ENCODE measurements at places on chromosomes 4 and X. TPM values are rescaled to one million over a fixed set of nuclear protein-coding genes. Genes with fewer than 3 reads are reported as not detected.

GPR119 gene
- not detected for total RNA-seq

KLHL5 gene
- total RNA-seq: 34.7 TPM

BGN gene
- total RNA-seq: 121 TPM

SHROOM2 gene
- total RNA-seq: 12.5 TPM

N4BP2 gene
- total RNA-seq: 38.9 TPM

CCDC110 gene
- total RNA-seq: 1.0 TPM

AR gene
- total RNA-seq: 7.7 TPM

LINC00632 gene
- 308 TPM for total RNA-seq

FABP2 gene
- total RNA-seq: not detected

AMBN gene
- total RNA-seq: 0.14 TPM

RNF175 gene
- total RNA-seq: 2.5 TPM

PAK3 gene
- total RNA-seq: 4.0 TPM

ANKRD50 gene
- 73.1 TPM for total RNA-seq

GRCh38 chrX:19462879-19463278 lies 52.4 kb downstream of the MAP3K15 start:
- DNase-seq: no peak

GRCh38 chr4:128358231-128358912 lies 70.8 kb upstream of the PGRMC2 start:
- DNase-seq: no peak

GRCh38 chr4:184666670-184667069 lies 17.1 kb downstream of the PRIMPOL start:
- no peak for DNase-seq

GRCh38 chr4:145436796-145437195 lies 44.9 kb upstream of the SMAD1 start:
- peak; percentile 71 for DNase-seq

GRCh38 chrX:123217077-123217476 lies 33.0 kb downstream of the GRIA3 start:
- DNase-seq: no peak

DNA sequence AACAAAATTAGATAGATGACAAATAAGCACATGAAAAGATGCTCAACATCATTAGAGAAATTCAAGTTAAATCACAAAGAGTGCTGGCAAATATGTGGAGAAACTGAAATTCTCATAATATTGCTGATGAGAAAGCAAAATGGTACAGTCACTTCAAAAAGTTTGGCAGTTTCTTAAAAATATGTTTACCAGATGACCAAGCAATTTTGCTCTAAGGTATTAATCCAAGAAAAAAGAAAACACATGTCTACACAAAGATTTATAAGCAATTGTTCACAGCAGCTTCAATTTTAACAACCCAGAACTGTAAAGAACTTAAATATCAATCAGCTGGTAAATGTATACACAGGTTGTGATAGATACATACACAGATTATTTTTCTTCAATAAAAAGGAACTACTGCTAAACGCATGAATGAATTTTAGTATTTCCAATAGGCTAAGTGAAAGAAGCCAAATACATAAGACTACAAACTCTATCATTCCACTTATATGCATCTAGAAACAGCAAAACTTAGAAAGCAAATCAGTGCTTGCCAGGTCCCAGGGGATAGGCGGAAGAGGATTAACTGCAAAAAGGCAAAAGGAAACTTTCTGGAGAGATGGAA lies 11.7 kb downstream of the OTUD4 start:
- no peak for DNase-seq

DNA sequence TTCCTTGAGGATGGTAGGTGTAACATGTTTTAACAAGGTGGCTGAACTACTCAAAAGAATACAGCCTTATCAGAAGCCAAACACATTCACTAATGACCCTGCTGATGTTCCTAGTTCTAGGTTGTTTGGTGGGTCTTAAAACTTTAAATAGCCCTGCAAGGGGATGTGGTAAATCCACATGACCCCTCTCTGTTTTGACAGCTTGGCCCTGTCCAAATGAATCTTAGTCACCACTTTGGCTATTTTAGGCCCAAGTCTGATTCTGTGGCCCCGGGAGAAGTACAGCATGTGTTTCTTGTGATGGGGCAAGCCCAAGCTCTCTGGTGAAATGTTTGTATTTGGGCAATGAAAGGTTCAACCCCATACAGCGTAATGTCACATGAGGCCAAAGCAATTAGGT lies 54.5 kb upstream of the GPR34 start:
- DNase-seq: no peak

DNA sequence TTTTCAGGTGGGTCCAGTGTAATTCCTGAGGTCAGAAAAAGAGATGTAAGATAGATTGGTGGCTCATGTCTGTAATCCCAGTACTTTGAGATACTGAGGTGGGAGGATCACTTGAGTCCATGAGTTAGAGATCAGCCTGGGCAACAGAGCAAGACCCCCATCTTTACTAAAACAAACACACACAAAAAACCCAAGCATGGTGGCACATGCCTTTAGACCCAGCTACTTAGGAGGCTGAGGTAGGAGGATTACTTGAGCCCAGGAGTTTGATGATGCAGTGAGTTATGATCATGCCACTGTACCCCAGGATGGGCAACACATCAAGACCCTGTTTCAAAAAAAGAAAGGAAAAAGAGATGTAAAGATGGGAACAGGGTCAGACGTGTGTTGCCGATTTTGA lies 857.4 kb upstream of the NDST4 start:
- DNase-seq: no peak

DNA sequence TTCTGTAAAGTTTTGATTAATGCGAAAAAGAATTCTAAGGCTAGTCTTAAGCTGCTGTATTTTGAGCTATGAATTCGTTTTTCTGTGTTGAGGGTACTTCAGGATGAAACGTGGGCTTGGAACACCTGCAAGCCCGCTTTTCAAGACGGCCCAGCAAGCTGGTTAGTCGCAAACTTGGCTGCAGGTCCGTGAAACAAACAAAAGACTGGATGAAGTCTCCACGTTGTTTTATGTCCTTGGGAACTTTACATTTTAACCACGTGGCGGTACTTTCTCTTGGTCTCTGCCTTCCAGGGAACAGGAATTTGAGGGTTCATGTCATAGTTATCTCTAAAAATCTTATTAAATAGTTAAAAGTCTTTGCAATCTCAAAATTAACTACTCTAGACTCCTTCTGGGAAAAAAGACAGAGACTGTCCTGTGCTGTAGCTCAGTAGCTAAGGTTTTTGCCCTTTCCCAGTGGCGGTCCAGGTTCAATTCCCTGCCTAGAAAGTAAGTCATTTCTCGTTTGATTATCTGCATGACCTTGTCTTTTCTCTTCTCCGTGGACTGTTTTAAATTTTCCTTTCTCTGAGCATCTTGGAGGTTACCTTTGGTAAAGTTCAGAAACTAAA lies 21.0 kb downstream of the TENM3 start:
- DNase-seq: no peak

GRCh38 chr4:56460085-56460484 lies 7.3 kb upstream of the SRP72 start:
- DNase-seq: no peak

- no peak for DNase-seq
Observed at GRCh38 chr4:116099596-116099995, 985.8 kb downstream of the TRAM1L1 start.

- no peak for DNase-seq
Observed at GRCh38 chr4:101328063-101328602, 19.2 kb downstream of the PPP3CA start.

DNA sequence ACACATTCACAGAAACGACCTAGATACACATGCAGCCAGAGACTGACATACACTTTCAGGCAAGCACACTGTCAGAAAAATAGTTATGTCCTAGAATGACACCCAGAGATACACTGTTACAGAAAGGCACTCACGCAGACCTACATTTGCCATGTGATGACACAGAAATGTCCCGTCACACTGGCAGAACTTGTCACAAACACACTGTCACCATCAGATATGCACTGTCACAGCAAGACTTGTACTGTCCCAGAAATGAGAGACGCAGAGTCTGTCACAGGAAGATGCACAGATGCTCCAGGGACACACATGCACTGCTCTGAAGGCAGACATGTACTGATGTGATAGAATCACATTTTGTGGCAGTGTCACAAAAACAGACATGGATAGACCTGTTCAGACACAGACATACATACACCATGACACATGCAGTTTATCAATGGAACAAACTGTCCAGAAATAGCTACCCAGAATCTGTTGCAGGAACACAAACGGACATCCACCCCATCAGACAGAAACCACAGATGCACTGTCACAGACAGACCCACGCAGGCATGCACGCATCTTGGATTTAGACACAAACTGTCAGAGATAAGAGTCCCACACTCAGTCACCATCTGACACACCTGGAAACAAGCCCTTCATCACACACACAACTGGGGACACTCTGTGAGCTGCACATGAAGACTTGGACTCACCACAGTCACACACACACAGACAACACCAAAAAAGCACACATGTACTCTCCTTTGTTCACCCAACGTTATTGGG lies 1.3 kb upstream of the PIM2 start:
- DNase-seq: no peak

DNA sequence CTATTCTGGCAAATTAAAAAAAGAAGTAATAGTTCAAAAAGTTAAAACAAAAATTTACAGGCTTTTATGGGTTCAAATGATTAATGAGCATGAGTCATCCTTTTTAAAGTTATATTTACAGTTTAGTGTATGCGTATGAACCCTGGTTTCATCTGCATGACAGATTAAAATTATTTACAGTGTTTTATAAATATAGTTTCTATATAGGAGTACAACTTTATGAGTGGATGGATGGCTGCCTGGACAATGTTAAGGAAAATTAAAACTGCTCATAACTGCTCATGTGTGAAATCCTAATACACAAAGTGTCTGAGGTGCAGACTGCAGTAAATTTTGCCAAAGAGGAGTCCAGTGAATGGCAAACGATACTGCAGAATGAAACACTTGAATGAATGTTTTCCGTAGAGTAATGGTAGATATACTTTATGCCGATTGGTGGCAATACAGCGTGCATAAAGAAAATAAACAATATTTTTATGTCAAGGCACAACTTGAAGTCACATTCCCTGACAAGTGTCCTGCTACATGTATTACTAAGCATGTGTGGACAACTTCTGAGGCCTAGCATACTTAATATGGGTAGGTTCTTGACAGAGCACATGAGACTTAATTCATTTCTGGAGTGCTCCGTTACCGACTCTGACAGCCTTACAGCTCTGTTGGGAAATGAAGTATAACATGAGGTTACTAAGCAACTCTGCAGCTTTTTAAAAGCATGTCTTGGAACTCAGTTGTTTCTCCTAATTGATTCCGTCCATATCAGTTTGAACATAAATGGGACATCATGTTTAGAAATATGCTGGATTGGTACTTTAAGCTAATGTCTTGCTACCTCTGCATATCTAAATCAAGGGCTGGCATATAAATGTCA lies 985.6 kb upstream of the PCDH7 start:
- DNase-seq: no peak

DNA sequence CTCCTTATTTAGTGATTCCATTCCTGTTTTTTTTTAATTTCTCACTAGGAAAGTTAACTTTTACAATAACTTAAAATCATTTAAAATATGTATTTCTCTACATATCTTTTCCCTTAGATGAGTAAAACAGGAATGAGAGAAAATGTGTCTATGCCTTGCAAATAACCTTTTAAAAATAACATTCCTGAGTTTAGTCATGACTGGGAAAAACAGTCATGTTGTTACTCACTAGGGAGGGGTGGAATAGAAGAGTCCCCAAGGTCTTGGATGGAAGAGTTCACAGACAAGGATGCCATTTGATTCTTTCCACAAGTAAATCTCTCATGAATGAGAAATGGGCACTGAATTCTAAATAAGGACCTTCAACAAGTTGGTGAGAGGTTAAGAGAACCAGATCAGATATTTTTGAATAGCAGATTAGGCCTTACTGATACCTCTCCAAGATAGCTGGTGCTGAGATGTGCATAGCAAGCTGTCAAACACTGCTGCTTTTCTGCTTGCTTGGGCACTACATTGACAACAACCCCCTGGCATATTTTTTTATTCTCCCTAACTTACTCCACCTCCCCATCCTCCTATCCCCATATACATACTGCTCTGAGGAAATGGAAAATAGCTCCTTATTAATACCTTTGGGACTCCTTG lies 25.1 kb downstream of the UGDH start:
- no peak for DNase-seq

DNA sequence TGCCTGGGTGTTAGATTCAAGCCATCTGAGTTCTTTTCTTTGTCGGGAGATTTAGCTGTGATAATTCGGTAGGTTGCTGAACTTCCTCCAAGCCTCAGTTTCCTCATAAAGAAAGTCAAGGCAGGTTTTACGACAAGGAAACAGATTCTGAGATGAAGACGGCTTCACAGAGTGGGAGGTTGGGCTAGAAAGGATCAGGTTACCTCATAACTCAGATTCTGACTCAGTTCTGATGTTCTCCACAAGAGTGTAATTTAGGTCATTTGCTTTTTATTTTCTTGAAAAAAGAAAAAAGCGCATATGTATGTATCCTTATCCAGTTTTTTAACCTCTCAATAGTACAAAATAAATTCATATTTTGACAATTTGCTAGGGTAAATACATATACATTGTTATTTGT lies 47.2 kb upstream of the ELOVL6 start:
- DNase-seq: no peak

DNA sequence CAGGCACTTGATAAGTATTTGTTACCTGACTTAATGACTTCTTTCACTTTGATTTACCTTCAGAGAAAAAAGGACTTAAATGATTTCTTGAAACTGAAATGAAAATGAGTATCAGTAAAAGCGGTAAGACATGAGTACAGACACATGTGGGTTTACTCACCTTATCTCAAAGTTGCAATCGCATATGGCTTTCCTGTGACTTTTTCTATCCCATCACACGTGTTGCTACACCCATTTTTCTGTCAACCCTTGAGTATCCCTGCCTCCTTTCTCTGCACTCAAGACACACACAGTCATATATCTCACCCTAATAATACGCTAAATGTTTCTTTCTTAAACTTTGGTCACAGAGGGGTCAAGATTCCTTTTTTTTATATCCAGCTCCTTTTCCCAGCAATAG lies 11.0 kb upstream of the ARHGEF38 start:
- no peak for DNase-seq

- no peak for DNase-seq
Observed at GRCh38 chr4:63105839-63106238, 1303.4 kb downstream of the TECRL start.

- DNase-seq: no peak
Observed at GRCh38 chrX:119762718-119763117, 4.3 kb downstream of the SOWAHD start.
